ENCODE measurements at places on chromosomes 12 and 14.

GRCh38 chr14:103625356-103626095 is 3.5 kb upstream of the KLC1 start:
- DNase-seq = no peak

- DNase-seq = no peak
Observed at GRCh38 chr14:33307691-33308251, 369.1 kb downstream of the NPAS3 start.

DNA sequence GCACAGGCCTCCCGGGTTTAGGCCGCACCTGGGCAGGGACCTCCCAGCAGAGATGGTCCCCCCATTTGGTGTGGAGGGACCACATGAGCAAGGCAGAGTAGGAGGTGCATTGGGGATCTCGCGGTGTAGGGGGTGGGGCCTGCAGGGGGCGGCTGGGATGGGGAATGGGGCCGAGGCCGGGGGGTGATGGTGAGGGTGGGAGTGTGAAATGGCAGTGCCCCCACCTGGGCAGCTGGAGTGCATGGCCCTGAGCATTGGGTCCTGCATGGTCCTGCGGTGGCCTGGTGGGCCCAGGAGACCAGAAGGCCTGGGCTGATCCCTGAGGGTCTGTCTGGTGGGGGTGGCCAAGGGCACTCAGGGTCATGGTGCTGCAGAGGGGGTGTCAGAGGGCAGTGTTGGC is 111.8 kb downstream of the KIF26A start:
- no peak for DNase-seq

GRCh38 chr12:109833307-109834189 is at the start of gene TRPV4:
TRPV4 (minus strand) TSS chr12:109833398; CDS start chr12:109814796, 18,602 bp downstream.
- no peak for DNase-seq

GRCh38 chr12:128947209-128947608 is 93.9 kb downstream of the GLT1D1 start:
- no peak for DNase-seq

DNA sequence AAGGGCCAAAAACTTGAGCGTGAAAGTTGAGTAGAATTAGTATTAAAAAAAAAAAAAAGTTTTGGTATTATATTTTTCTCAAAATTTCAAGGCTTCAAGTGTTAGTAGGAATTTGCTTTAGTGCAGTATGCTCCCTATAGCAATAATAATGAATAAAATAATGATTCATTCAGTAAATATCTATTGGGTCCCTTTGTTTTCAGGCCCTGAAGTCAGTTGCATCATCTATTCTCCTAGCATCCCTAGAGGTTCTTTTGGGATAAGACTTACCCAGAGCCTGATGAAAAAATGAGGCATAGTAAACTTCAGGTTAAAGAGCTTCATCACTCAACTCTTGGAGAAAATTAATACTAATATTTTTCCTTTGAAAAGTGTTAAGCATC is 1.1 kb downstream of the KMT5A start:
- DNase-seq = no peak

GRCh38 chr12:54131641-54132280 is 57.0 kb downstream of the SMUG1 start:
- DNase-seq = no peak

- DNase-seq = peak; percentile 15
Observed at GRCh38 chr14:81625343-81625742, 91.7 kb upstream of the SEL1L start.

DNA sequence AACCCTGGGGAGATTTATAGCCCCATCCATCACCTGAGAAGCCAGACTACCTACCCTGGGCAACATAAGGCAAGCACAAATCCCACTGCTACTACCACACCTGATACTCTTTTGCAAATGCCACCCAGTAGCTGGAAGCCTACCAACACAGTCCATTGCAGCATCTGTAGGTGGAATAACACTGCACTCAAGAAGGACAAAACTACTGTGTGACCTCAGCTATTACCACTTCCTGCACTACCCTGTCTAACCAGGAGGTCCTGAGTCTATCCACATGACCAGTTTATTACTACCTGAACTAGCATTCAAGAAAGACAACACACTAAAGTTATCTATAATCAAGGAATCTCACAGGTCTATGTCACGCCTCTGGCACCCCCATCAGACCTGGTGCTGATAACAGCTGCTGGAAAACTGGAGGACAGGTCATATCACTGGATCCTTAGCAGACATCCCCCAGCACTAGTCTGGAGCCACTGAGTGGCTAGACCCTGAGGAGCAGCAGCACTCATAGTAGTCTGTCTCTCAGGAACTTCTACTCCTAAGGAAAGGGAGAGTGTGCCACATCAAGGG is 2.9 kb upstream of the CLEC1A start:
- no peak for DNase-seq

DNA sequence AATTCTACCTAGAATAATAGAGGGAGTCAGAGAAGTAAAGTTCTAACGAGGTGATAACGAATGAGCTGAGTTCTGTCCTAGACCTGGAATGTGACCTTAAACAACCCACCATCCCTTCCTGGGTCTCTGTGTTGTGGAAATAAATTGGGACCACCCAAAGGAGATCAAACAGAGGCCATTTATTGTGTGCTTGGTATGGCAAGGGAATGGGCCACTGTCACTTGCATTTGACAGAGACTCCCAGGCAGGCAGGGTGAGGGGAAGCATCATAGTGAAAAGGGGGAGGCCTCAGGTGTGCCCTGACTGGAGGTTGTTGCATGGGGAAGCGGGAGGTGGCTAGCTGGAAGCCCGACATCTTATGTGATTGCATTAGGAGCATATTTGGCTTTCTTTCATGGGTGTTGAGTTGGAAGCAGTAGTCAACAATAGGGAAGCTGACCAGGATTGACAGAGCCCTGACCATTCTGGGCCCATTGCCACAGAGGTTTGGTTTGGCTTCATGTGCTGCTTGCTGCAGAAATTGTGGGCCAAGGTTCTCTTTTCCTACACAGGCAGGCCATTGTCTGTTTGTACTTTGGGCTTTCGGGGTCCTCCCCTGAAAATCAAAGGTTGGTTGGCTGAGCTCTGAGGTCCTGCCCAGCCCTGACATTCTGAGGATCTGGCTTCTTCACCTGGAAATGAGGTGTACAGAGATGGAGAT is 17.6 kb upstream of the FAM181A start:
- DNase-seq = no peak

GRCh38 chr12:1517007-1517406 is 77.4 kb downstream of the FBXL14 start:
- DNase-seq = no peak

GRCh38 chr14:69475194-69475818 is 9.2 kb upstream of the PLEKHD1 start:
- DNase-seq = no peak

DNA sequence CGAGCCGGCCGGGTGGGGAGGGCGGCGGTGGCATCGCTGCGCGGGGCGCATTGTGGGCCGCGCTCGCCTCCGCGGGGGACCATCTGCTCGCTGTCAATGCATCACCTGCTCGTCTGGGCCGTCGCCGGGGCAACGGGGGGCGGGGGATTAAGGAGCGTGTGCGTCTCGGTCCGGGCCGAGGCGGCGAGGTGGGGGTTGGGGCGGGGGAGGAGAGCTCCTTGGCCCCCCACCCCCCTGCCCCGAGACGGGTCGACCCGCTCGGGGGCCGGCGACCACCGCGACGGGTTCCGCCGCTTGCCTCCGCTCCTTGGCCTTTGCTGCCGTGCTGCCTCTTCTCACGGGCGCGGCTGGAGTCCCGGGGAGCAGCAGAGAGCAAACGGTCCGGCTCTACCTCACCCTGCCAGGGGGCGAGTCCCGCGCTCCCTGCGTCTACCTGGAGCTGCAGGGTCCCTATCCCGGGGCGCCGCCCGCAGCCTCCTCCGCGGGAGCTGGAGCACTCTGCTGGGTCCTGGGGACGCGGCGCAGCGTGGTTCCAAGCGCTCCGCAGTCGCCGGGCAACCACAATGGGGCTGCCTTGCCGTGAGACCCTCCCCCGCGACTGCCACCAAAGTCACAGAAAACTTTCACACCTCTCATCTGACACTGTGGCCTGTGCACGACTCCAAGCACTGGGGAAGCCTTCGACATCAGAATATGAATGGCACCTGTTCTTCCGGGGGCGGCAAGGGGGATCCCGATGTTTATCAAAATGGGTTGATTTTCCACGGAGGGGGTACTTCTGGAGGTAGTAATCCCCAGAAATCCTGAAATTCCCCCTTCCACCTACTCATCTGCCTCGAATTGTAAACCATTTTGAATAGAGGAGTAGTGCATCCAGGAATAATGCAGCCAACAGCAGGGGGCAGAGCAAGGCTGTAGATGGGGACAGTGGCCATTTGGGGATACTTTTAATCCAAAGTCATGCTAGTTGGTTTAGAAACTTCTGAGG is at the start of gene C12orf42:
TSS of gene C12orf42 (minus strand) at position 500 of the 988 bp plus-strand sequence. CDS start 17,542 bp downstream, outside the sequence.
- DNase-seq = peak; percentile 38

DNA sequence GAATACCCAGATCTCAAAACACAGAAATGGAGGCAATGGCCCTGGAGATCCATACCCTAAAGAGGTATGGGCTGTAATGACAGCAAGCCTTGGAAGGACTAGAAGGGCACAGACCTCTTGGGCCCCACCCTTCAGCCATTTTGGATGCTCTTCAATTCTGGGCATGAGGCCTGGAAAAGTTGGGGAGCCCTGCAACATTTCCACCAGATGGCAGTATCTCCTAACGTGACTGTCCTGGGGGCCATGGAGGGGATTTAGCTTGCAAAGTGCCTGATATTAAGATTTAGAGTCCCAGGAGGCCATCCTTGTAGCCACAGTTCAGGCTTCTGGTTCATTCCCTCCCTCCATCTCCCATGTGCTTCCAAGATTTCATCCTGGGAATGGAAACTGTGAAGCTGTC is 30.2 kb downstream of the KCNA5 start:
- no peak for DNase-seq

- DNase-seq = no peak
Observed at GRCh38 chr14:60658211-60658690, 9.0 kb upstream of the SIX1 start.

DNA sequence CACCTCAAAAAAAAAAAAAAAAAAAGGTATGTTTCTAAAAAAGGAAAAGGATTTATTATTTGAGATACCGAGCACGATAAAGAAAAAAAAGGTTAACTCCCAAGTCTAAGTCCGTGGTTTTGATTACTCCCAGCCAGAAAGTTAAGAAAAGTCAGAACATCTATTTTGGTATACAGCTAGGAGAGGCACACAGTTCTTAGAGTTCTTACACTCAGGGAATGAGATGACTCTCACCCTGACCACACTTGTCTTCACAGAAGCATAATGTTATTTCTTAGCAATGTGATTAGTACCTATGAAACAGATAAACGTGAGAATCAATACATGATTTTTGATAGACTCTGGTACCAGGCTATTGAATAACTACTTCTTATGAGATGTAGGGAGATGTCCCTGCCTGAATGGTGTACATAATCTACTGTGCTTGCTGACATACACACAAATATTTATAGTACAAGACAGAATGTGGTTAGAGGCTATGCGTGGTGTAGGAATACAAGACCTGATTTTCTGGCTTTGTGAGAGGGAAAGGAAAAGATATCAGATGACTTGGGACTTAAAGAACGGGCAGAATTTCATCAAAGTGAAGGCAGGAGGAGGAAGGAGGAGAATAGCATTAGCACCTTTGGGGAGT is 31.6 kb downstream of the LIMA1 start:
- DNase-seq = no peak

DNA sequence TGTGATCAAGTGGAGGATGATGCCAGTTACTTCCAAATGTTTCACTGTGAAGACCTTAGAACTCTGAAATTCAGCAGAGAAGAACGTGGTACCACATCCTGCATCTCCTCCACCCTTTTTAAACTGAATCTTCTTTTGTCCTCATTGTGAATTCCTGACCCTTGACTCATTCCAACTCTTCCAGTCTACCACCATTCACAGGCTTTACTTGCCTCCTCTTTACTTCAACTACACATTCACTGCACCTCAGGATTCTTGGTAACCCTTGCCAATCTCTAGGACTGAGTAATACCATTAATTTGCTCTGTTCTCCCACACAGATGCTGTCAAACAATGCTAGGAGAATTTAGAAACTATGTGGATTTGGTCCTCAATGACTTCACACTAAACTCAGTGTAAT is 37.3 kb downstream of the PPP1R12A start:
- DNase-seq = no peak

DNA sequence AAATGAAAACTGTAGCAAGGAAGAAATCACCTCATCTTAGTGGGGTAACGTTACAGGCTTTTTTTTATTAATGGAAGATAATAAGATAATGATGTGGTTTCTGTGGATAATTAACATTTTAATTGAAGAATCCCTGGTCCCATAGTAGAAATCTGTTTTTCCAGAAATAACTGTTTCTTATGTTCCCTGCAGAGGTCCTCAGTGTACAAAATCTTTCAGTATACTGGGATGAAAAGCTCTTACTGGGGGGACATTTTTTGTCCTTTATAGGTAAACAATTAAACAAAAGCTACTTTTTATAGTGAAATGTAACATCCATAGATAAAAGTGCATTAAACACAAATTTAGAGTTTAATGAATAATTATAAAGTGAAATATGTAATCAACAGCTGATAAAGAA is 312.2 kb downstream of the ATXN7L3B start:
- no peak for DNase-seq

- DNase-seq = no peak
Observed at GRCh38 chr12:69872804-69873203, 47.8 kb downstream of the MYRFL start.

DNA sequence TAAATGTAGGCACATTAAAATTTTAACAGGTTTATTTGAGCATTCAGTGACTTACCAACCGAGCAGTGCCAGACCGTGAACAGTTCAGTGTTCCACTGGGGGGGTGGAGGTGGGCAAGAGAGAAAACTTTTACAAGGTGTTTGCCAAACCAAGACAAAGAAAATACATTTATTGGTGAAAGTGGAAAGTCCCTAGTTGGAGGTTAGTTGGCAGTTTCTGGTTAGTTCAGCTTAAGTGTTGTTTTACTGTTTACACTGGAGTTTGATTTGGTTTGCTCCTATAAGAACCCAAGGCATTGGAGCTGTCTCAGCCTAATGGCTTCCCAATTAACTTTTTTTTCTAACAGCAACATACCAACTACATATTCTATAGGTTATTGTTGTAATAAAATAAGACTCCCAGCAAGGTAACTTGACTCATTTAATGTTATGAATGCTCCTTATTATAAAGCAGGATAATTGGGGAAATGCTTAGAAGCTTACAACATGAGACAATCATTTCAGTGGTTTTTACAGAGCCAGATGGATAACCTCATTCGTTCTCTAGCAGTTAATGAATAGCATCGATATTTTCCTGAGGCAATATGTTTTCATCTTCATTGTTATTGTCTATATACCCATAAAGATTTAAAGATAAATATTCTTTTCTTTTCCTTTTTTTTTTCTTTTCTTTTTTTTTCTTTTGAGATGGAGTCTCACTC is 115.8 kb downstream of the ETNK1 start:
- DNase-seq = no peak

- DNase-seq = peak; percentile 60
Observed at GRCh38 chr12:116434155-116435011, 124.8 kb upstream of the MAP1LC3B2 start.

- no peak for DNase-seq
Observed at GRCh38 chr12:49869816-49870500, 27.1 kb upstream of the BCDIN3D start.

- no peak for DNase-seq
Observed at GRCh38 chr14:104878582-104878981, 13.5 kb downstream of the CEP170B start.

GRCh38 chr12:80622271-80622670 is 85.2 kb upstream of the MYF6 start:
- no peak for DNase-seq

GRCh38 chr14:22888662-22889061 is 5.6 kb downstream of the REM2 start:
- no peak for DNase-seq
